ENCODE measurements at places on chromosomes 1 and 21.

DNA sequence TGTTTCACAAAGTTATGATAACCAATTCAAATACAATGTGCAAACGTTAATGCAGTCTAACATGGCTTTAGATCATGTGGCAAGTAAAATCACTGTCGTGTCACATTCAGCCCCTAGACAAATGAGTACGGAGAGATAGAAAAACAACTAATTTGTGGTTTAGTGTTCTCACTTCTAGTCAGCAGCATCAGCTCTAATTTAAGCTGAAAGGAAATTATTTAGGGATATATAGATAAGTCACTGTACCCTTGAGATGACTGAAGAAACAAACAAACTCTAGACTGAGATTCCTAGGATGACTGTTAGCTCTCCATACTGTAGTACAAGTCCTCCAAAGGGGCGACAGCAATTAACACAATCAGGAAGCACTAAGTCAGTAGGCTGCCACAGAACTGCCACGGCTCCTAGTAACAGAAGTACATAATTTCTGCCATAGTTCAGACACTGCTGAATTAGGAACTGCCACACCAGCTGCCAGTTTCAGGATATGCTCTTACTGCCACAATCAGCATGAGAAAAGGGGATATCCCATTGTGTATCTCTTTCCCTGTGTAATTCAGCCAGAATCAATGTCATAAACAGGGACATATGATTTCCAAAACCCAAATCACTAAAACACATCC lies 150.4 kb upstream of the NEGR1 start:
- DNase-seq, result no peak

GRCh38 chr1:172487550-172487949 lies 43.7 kb upstream of the PIGC start:
- DNase-seq, result no peak

- DNase-seq, result no peak
Measured at GRCh38 chr1:245978915-245979314, 528.2 kb downstream of the SMYD3 start.

DNA sequence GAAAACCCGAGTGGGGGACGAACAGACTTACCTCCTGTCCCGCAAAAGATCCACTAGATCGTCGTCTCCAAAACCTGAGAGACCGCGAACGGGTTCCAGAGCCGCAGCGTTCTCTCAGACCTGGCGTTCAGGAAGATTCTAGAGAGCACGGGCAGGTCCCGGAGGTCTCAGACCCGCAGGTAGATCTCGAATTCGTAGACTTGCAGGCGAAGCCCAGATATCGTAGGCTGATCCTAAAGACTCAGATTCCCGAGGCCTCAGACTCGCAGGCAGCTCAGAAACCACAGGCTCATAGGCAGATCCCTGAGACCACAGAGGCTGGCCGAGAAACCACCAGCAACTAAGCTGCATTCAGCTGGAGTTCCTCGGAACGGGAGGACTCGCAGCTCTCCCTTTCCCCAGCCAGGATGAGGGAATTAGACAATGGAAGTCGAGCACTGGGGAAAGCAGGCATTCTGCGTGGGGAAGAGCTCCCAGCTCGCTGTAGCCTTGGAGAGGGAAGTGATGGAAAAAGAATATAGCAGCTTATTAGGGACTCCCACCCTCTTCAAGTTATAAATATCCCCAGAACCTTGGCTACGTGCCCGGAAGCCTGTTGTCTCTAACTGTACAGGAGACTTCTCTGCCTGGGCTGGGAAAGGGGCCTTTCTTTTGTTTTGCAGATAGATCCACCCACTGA lies at the start of gene ZNF436:
TSS of gene ZNF436 (minus strand) at position 502 of the 679 bp plus-strand sequence. CDS start 1,831 bp downstream, outside the sequence.
- peak; percentile 79 for DNase-seq

DNA sequence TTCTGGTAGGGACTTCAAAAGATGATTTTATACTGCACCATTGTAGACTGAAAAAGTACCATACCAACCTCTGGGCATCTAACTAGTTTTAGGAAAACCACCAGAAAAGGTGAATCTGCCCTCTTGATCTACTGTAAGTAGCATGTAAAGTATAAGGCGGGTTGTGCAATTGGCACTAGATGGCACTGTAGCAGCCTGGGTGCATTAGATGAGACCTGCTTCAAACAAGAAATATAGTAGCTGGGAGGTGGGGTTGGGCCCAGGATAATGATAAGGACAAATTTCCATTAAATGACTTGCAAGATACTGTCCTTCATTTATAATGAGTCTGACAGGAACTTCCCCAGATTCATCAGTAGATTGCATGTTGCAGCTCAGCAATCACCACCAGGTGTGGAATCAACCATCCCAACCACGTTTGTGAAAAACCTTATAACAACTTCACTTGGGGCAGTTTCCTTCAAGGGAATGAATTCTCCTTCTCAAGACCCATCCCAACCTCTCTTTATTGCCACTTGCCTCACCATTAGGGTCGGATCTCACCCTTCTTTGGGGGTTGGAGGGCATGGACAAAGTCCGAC lies 37.3 kb upstream of the IL10 start:
- no peak for DNase-seq

GRCh38 chr21:33286600-33287456 lies 20.7 kb downstream of the IL10RB start:
- DNase-seq, result no peak

DNA sequence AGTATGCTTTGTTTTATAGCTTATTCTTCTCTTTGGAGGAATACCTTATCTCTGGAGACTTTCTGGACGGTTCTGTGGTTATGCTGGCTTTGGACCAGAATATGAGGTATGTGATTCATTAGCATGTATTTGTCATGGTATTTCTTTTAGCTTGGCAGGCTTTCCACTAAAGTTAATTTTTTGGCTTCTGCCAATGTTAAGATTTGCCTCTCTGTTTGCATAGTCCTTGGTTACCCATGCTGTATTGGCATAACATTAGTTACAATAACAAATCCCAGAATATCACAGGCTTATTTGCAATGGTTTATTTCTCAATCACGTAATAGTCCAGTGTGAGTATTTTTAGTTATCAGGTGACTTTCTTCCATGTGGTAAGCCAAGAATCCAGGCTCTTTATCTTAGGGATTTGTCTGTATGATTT lies 9.7 kb downstream of the ZMPSTE24 start:
- DNase-seq, result peak; percentile 99

DNA sequence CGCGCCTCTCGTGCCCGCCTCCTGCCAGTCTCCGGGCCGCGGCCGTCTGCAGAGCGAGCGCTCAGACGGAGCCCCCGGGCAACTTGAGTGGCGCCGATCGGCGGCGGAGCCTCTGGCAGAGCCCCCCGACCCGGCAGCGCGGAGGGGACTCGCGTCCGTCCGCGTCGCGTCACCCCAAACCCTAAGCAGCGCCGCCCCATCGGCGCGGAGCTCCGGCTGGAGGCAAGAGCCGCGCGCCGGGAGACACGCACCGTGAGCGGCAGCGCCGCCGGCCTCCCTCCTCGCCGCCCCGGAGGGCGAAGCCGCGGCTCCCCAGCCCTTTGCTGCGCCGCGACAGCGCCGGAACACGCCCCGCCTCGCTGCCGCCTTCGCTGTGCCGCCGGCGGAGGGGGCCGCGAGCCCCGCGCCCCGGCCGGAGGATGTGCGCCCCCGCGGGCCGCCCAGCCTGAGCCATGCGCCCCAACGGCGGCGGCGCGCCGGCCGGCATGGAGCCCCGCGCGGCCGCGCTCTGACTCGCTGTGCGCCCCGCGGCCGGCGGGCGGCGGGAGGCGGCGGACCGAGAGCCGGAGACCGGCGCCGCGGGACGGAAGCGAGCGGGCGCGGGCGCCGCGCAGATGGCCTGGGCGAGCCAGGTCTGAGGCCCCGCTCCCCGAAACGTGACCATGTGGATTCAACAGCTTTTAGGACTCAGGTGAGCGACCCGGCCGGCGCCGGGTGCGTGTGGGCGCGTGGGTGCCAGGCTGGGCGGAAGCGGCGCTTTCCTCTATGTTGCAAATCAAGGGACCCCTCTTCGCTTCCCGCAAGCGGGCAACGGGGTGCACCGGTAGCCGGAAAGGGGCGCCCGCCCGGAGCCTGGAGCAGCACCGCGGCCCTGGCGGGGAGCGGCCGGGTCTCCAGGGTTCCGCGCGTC lies 610 bp downstream of the AJAP1 start:
- DNase-seq, result no peak

GRCh38 chr1:159008744-159009188 lies 941 bp upstream of the IFI16 start:
- no peak for DNase-seq

DNA sequence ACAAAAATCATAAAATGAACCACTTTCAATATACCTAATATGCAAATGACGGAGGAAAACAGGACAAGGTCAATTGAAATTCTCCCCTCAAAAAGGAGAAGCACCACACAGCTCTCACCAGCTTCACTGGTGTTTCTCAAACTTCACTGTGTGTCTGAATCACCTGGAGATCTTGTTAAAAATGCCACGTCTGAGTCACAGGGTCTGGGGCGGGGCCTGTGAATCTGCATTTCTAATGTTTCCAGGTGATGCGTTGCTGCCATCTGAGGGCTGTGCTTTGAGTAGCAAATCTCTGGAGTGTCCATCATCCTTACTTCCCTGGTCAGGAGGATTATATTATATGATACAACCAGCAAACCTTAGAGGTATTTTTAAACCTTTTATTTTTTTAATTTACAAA lies 9.0 kb downstream of the CLDN19 start:
- no peak for DNase-seq

- no peak for DNase-seq
Measured at GRCh38 chr21:31875496-31876015, 2.7 kb downstream of the HUNK start.

DNA sequence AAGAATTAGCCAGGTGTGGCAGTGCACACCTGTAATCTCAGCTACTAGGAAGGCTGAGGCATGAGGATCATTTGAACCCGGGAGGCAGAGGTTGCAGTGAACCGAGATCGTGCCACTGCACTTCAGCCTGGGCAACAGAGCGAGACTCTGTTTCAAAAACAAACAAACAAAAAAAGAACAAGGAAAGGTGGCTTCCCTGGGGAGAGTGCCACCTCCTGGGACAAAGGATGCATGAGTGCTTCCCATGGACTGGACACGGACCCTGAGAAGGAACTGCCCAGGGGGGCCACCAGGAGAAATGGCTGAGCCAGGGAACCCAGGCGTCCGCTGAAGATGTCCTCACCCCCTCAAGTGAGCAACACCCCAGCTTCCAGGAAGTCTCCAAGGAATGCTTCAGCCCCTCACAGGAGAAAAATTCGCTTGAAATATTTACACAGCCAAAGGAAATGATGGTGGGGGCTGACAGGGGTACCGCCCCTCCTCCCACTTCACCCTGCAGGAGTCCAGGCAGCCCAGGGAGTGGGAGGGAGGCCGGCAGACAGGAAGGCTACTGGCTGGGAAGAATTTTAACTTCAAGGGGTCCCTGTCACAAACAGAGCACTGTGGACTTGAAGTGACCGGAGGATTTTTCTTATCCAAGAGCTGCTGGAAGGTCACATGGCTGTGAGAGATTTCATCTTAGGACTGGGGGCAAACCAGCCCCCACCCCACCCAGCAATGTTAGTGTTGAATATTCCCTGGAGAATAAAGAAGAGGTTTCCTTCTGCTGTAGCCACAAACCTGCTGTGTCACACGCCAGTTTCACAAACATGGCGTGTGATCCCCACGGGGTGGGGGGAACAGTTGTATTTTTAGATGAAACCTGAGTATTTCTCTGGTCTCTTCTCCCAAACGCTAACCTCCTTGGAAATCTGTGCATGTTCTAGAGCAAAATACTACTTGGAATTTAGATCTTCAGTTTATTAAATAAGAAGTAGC lies 90.8 kb upstream of the SLC25A33 start:
- DNase-seq, result no peak

GRCh38 chr1:79041666-79042065 lies 35.1 kb upstream of the ADGRL4 start:
- DNase-seq, result no peak

GRCh38 chr1:150089846-150090520 lies 22.4 kb downstream of the VPS45 start:
- no peak for DNase-seq

- peak; percentile 42 for DNase-seq
Measured at GRCh38 chr1:72397786-72398185, 115.4 kb upstream of the NEGR1 start.

- no peak for DNase-seq
Measured at GRCh38 chr1:26530895-26531598, 1.5 kb downstream of the RPS6KA1 start.

GRCh38 chr1:99236756-99237155 lies 27.5 kb upstream of the PLPPR4 start:
- DNase-seq, result no peak

DNA sequence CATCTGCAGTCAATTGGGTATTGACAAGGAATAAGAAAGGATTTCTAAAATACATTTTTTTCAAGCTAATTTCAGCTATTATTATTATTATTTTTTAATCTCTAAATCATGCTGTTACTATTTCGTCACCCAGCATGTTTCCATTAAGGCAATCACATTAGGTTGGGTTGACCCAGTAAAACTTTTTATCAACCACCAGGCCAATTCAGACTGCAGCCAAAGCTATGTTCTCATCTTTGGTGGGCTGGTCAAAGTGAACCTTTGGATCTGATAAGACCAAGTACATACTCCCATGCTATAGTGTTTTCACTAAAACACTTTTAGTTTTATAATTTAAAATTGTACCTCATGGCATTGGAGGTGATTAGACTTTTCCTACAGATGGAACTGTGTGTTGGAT lies 198.6 kb downstream of the PBX1 start:
- no peak for DNase-seq

- no peak for DNase-seq
Measured at GRCh38 chr1:179146911-179147310, 65.0 kb downstream of the TOR3A start.

DNA sequence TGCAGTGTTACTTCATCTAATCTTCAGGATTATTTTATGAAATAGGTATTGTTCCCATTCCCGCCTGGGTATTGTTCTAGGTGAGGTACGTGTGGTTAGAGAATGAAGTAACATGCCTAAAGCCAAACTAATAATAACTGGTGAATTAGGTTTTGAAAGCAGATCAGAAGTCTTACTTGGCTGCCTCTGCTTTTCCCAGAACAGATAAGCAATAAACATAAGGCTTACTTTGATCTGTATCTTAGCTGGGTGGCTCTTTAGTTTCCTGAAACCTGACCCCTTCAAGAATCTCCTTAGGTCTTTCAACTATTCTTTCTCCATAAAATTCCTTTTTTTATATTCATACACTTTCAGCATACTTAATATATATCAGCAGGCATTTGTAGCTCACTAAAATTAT lies 65.3 kb downstream of the VAV3 start:
- DNase-seq, result no peak

GRCh38 chr21:31107176-31107785 lies 69.0 kb upstream of the KRTAP19-8 start:
- no peak for DNase-seq

DNA sequence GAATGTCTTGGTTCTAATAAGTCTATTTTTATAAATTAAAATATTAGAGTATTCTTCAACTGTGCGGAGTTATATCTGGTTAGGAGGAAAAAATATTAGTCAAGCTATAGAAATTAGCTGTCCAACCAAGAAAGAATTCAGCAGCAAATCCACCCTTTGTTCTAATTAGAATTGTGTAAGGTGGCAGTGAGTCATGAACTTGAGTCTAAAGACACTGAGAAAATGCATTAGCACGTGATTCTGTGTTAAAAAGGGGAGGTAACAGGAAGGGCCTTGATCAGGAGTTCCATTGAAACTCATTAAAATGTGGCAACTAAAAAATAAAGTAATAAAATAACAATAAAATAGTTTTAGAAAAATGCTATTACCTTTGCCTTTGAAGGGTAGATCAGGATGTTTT lies 398.2 kb upstream of the RGS18 start:
- DNase-seq, result no peak

DNA sequence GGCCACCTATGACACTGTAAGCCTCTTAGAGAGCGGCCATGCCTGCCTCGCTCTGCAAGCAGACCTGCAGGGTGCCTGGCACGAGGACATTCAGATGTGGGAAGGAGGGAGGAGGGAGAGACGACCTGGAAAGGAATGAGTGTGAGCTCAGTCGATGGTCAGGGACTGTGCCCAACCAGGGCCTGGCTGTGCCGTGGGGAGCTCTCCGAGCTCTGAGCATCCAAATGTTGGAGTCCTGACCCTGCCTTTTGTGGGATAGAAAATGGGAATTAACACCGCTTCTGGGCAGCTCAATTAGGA lies 7.3 kb downstream of the CSTB start:
- DNase-seq, result no peak

Measured in stromal cell of bone marrow (primary cell).